ENCODE measurements at places on chromosomes 1 and 21. TPM values are rescaled to one million over a fixed set of nuclear protein-coding genes. Genes with fewer than 3 reads are reported as not detected.

DNA sequence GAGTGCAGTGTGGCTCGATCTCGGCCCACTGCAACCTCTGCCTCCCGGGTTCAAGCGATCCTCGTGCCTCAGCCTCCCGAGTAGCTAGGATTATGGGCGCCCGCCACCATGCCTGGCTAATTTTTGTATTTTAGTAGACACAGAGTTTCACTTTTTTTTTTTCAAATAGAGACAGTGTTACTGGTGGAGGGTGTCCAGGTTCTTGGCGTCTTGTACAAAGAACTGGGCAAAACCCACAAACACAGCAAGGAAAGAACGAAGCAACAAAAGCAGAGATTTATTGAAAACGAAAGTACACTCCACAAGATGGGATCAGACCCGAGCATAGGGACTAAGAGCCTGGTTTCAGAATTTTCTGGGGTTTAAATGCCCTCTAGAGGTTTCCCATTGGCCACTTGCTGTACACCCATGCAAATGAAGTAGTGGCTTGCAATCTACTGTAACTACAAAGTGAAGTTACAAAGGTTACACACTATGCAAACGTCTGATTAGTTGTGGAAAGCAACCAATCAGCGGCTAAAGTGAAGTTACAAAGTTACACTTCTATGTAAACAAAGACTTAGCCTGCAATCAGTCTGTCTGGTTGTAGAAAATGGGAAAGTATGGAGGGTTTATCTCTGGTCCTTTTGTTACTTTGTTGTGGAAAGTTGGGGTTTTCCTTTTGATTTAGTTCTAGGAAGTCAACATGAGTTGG, 199.1 kb downstream of the DYRK1A start:
- DNase-seq = no peak

- peak; percentile 33 for DNase-seq
Observed at GRCh38 chr1:234774971-234775370, 165.0 kb upstream of the IRF2BP2 start.

- DNase-seq = no peak
Observed at GRCh38 chr1:209648931-209649776, 3.1 kb downstream of the LAMB3 start.

The HSPB7 gene
- not detected for total RNA-seq

The PRAMEF7 gene
- not detected for total RNA-seq

The RASAL2 gene
- not detected for total RNA-seq

The PTPRF gene
- 4.5 TPM for total RNA-seq

The GLIS1 gene
- not detected for total RNA-seq

The OPRD1 gene
- 0.02 TPM for total RNA-seq

Data from activated CD8-positive, alpha-beta T cell treated with anti-CD3 and anti-CD28 coated beads for 36 hours (primary cell).